A549 (cell line): ENCODE measurements at places on chromosomes 11 and 22.
A peak's percentile ranks its signal among the peaks of the same experiment; 100 is the strongest.

DNA sequence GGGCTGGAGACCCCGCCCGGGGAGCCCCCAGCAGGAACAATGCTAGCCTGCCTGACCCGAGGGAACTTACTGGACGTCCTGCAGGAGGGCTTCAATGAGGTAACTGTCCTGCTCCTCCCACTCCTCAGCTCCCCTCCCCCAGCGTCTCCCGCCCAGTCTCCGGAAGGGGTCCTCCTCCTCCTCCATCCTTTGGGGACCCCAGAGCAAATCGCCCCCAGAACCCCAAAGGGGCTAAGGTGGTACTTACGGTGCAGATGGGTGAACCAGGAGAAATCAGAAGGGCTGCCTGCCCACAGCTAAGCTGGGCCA is 272 bp downstream of the DIXDC1 start:
- no peak for DNase-seq

- DNase-seq, result peak; percentile 13
Observed at GRCh38 chr11:5123802-5124521, 14.2 kb downstream of the OR52A5 start.

GRCh38 chr11:102495161-102496042 is 35.1 kb downstream of the MMP7 start:
- DNase-seq, result peak; percentile 41

- DNase-seq, result no peak
Observed at GRCh38 chr11:69642549-69642912, 1.6 kb downstream of the CCND1 start.

GRCh38 chr22:32204040-32204855 is 625 bp downstream of the RFPL2 start:
- DNase-seq, result peak; percentile 36

GRCh38 chr11:27933992-27934829 is 173.7 kb downstream of the KIF18A start:
- peak; percentile 15 for DNase-seq

DNA sequence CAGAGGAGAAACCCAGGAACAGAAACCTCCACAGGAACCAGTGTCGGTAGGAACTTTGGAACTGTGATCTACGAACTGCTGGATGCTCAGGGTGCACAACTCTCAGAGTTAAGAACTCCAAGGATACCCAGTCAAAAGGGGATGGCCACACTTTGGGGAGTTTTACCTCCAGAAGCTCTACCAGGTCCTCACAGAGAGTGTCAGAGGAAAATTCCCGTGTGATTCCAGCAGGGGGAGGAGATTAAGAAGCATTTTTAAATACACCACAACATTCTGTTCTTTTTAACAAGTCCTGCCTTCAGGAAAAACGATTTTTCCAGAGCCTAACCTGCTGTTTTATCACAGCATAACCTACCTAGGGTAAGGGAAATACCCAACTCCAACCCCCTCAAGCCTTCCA is 104.0 kb downstream of the SOX6 start:
- DNase-seq, result peak; percentile 3

GRCh38 chr11:96126917-96127595 is 203.1 kb upstream of the MTMR2 start:
- DNase-seq, result no peak

- no peak for DNase-seq
Observed at GRCh38 chr11:786235-787083, 3.4 kb downstream of the CEND1 start.

DNA sequence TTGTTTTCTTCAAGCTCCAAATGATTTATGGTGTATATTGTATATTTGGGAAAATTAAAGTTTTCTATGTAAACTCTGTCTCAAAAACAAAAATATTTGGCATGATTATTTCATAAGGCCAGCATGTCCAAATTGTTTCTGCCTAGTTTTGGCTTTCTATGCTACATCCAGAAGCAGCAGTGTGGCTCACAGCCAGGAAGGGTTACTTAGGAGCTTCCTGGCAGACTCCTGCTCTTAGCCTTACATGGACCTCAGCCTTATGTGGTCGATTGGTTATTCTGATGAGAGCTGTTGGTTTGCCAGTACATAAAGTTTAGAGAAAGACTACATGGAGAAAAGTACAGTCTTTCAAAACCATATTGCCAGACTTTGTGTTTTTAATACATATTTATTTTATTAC is 297.7 kb upstream of the FAT3 start:
- no peak for DNase-seq

DNA sequence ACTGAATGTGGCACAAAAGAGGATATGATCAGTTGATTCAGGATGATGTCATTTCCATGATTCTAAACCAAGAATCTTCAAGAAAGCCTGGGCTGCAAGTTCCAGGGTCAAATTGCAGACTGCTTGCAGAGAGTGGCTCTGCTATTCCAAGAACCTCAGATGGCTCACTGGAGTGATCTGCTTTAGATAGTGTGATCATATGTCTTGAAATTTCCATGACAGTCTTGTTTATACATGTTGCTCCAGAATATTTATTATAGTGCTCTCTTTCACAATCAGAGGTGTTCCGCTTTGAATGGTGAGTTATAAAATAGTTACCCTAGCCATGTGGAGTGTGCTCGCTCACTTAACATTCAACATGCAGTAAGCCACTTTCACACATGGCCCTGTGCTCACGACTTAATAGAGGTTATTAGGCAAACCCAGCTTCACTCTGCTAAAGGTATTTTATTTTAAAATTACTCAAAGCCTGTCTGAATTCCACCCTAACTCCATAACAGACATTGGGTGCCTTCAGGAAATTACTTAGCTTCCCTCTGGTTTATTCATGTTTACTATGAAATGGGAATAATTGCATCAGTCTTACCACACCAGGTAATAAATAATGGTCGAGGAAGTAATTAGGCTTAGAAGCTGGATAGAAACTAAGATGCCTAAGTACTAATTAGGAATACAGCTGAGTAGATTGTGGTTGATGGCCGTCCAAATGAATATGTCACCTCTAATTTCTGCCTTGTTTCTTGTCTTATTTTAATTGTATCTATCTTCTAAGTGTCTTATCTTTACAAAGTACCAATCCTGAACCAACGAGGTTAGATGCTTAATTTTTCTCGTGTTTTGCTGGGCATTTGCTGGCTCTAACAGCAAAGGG is 187.9 kb downstream of the ETS1 start:
- no peak for DNase-seq

DNA sequence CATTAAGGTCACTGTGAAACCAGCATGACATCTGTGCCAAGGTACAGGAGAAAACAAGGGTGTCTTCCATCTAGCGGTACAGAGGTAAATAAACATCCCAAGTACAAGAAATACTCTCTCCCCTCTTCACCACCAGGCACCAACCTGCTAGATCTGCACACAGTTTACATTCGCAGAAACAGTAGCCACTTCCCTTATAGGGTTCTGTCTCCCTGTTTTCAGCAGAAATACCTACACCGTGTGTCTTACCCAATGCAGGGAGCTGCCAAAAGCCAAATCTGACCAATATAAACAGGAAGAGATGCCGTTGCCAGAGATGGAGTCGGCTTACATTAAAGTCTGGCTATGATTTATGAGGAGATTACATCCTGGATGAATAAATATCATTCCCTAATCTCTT is 1.2 kb downstream of the SCN4B start:
- DNase-seq, result no peak

DNA sequence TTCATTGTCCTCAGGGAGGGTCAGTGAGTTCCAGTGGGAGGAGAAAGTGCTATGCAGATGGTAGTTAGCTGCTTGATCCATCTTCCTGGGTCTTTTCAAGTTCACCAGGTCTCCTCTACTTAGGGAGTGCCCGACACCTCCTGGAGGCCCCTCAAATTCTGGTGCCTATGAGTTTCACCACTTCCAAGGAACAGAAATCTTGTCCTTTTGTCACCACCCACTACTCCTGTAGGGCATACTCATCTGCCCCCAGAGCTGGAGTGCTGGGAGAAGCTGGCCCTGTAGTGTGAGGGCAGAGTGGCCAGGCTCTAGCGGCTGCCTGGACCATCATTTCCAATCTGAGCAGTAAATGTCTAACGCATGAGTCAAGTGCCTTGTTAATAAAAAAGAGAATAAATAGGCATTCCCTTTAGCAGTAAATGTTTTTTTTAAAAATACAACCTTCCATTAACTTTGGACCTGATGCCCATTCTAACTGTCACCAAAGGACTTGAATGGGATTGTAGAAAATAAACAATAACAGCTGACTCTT is 12.5 kb downstream of the IRAG1 start:
- DNase-seq, result no peak

DNA sequence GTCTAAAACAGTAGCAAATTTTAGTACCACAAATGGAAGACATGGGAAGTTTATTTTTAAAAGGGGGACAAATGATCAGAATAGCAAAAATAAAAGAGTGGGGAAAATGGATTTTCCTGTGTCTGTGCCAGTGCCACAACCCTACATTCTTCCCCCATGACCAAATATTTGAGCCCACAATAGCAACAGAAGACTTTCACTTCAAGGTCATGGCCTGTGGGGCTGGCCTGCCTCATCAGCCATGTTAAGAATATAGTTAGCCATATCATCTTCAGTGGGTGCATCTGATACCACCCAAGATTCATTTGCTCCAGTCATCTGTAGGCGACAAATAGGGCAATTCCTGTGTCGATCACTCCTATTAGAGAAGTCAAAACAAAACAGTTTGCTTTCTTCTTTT is 26.3 kb downstream of the RNF141 start:
- no peak for DNase-seq

GRCh38 chr11:134512571-134513538 is 100.8 kb upstream of the B3GAT1 start:
- no peak for DNase-seq

DNA sequence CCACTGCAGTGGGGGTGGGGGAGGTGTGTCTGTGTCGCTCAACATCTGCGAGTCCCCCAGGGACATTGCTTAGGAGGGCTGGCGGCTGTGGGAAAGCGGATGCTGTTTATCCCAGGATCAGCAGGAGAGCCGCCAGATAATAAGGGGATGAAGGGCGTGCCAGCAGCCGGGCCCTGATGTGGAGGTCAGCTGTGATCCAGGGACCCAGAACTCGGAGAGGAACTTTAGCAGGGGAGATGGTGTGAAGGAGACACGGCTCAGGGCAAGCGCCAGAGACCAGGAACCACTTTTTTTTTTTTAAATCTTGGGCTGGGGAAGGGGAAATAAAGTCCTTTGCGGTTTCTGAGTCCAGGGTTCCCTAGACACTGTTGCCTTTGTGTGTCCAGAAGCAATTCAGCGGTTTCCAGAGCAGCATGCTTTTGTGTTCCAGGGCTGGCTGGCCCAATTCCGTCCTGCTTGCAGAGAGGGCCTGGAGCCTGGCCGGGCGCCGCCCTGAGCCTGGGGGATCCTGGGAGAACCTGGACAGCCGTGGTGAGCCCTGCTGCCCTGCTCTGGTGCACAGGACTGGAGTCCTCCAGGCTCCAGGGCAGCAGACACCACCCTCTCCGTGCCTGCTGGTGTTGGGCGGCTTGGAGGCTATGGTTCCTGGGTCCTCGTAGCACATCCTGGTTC is at the start of gene GRAMD4:
TSS of gene GRAMD4 (plus strand) at position 557 of the 672 bp plus-strand sequence. CDS start 6,414 bp downstream, outside the sequence.
- no peak for DNase-seq

GRCh38 chr11:36304351-36304750 is 8.3 kb downstream of the PRR5L start:
- no peak for DNase-seq

GRCh38 chr11:122714004-122714403 is 58.5 kb downstream of the UBASH3B start:
- DNase-seq, result no peak

DNA sequence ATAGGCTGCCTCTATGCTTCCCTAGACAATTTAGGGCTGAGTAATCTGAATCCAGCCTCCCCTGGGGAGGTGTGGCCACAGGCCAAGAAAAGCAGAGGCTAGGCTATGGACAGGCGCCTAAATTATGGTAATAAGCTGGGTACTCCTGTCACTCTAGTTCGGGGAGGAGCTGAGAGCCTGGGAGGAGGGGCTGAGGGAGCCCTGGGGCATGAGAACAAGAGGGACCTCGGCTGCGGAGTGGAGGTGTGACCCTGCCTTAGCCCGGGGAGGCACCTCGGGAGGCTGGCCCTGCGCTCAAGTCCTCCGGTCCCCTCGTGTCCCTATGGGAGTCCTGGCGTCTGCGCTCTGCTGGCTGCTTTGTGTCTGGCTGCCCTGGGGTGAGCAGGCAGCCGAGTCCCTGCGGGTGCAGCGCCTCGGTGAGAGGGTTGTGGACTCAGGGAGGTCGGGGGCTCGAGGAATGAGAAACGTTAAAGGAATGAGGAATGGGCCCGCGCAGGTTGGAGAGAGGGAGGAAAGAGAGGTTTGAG is at the start of gene OTOG:
TSS of gene OTOG (plus strand) at position 209 of the 527 bp plus-strand sequence. CDS start at position 323, 114 bp downstream.
- no peak for DNase-seq

- no peak for DNase-seq
Observed at GRCh38 chr11:127002669-127003259, 2.2 kb upstream of the KIRREL3 start.

DNA sequence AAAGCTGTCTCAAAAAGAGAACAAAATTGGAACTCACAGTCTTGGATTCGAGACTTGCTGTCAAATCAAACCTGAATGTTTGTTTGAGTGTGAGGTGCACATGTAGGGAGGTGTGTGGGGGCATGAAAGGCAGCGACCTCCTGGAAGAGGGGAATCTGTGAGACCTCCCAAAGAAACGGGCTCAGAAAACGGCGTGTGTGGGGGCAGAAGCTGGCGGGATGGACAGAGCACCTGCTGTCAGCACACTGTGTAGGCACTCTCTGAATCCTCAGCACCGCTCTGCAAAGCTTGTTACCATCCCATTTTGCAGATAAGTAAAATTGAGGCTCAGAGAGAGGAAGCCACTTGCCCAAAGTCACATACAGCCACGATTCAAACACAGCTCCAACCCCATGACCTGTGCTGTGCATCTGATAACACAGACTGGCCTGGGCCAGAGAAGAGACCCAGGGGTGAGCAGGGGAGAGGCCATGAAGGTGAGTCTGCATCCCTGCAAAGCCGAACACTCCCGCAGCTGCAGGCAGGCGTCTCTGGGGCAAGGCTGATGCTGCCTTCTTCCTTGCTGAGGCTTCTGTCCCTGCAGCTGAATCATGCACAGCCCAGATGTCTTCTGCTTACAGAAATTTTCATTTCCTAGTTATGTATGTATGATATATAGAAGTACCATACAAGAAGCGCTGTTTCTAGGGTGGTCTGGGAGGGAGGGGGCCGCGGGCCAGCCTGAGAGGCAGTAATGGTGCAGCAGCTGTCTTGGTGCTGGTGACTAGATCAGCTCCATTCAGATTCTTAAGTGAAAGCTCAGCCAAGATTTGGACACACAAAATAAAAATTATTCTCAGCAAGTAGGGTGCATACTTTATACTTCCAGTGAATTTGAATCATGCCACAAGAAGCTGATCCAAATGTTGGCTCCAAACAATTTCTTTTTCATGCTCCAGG is 67.3 kb upstream of the SHISAL1 start:
- no peak for DNase-seq

GRCh38 chr11:119591836-119592310 is 137.1 kb downstream of the NECTIN1 start:
- DNase-seq, result no peak
